ENCODE measurements at places on chromosomes 7 and 10.

GRCh38 chr10:3904419-3904960 is 119.5 kb upstream of the KLF6 start:
- no peak for DNase-seq

DNA sequence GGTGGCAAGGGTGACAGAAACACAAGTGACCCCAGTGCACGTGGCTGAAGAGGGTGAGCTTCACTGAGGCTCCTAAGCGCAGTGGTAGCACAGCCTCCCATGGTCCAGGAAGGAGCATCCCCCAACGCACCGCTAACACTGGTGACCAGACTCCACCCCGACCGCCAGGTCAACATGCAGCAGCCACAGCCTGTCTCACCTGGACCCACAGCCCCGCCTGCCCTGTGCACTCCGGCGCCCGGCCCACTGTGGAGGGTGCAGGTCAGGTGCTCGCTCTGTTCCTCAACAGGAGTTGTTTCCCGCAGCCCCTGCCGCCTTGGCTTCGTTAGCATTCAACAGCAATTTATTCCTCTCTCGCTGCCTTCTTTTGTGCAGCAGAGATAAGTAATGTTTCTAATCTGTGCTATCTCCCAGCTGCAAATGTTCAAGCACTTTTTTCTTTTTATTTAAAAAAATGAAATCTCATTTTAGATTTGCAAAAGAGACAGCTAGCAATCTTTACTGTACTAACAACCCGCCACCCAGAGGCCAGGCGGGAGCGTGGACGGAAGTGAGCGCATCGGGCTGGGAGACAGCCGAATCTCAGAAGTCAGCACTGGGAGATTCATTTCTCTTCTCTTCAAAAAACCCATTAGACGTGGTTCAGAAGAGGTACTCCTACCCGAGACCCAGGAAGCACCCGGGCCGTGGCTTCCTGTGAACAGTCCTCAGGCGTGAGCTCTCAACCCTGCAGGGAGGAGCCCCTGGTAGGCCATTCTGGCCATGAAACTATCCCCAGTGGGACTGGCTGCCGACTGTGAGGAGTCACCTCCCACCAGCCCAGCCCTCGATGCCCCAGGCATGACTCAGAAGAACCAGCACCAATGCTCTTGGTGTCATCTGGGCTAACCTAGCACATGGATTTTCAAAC is 133.4 kb downstream of the MAD1L1 start:
- no peak for DNase-seq

- DNase-seq = peak; percentile 26
These were observed 20.6 kb downstream of the RBM20 start for GRCh38 chr10:110664483-110665420.

GRCh38 chr7:135645296-135645904 is 16.9 kb upstream of the STMP1 start:
- DNase-seq = peak; percentile 72

DNA sequence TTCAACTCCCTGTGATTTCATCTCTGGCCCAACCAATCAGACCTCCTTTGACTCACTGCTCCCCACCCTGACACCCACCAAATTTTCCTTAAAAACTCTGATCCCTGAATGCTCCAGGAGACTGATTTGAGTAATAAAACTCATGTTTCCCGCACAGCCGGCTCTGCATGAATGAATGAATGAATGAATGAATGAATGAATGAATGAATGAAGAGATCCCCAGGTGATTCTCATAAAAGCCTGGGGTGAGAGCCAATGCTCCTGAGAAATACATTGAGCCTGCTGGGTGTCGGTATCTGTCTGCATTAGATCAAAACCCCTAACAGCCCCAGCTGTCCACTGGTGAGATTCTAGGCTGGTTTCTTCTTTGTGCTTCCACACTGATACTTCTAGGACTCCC is 58.7 kb downstream of the HTR7 start:
- no peak for DNase-seq

GRCh38 chr7:130277763-130278643 is 11.3 kb downstream of the CPA2 start:
- peak; percentile 87 for DNase-seq

- DNase-seq = no peak
These were observed 24.6 kb upstream of the BHLHA15 start for GRCh38 chr7:98186452-98187137.

DNA sequence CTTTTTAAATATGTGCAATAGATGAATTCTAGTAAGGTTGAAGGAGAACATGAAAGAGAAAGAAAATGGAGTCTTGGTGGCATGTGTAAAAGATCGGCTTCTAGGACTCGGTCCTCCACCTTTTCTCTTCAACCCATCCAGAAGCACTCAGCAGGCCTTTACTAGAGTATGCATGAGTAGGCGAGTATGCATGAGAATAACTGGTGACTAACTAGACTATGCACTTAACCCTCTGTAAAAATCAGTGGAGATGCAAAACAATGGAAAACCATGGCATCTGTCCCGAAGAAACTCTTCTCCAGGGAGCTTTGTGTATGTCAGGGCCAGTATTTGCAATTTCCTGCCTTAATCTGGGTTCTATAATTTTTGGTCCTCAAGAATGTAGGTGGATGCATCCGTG is 40.0 kb upstream of the GRB10 start:
- DNase-seq = no peak

GRCh38 chr7:140869430-140869829 is 55.3 kb downstream of the BRAF start:
- no peak for DNase-seq

DNA sequence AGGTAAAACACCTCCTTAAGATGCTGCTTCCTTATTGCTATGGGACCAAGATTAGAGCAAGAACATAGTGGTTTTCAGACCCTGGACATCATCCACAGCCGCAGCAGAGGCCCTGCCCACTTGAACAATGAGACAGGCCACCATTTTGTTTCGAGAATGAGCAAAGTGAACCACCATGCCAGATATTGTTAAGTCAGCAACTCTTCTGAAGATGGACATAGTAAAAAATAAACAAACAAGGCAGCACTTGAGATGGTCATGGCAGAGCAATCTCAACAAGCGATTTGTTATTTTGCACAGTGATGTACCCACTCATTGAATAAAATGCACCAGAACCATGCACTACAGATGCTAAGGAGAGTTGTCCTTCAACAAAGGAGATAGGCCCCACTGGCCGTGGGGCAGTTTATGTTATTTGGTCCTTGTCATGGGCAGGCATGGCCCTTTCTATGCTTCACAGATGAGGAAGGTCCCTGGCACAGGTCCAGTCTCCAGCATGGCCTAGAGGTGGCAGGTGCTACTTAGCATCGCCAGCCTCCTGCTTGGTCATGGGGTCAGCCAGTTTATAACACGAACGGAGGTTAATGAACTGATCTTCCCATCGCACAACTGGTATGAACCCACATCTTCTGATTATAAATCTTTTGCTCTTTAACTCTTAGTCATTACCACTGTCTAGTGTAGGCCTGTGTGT is 44.1 kb downstream of the IKZF1 start:
- DNase-seq = no peak

GRCh38 chr7:68783684-68784083 is 814.6 kb upstream of the AUTS2 start:
- DNase-seq = no peak

- DNase-seq = no peak
These were observed 199.9 kb upstream of the TCERG1L start for GRCh38 chr10:131511391-131511790.

DNA sequence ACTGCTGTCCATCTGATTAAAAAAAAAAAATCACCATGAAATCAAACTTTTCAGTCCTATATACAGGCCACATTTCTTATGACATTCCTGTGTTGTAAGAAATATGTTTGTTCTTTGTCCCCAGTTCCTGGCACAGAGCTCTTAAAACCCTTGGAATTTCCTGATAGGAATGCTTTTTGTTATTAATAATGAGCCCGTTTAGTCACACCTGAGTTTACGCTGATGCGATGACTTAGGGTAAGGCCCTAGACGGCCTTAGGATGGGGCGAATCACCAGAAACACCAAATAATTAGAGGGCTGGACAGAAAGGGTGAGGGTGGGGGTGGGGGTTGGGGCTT is 17.5 kb downstream of the TSPAN15 start:
- DNase-seq = no peak

DNA sequence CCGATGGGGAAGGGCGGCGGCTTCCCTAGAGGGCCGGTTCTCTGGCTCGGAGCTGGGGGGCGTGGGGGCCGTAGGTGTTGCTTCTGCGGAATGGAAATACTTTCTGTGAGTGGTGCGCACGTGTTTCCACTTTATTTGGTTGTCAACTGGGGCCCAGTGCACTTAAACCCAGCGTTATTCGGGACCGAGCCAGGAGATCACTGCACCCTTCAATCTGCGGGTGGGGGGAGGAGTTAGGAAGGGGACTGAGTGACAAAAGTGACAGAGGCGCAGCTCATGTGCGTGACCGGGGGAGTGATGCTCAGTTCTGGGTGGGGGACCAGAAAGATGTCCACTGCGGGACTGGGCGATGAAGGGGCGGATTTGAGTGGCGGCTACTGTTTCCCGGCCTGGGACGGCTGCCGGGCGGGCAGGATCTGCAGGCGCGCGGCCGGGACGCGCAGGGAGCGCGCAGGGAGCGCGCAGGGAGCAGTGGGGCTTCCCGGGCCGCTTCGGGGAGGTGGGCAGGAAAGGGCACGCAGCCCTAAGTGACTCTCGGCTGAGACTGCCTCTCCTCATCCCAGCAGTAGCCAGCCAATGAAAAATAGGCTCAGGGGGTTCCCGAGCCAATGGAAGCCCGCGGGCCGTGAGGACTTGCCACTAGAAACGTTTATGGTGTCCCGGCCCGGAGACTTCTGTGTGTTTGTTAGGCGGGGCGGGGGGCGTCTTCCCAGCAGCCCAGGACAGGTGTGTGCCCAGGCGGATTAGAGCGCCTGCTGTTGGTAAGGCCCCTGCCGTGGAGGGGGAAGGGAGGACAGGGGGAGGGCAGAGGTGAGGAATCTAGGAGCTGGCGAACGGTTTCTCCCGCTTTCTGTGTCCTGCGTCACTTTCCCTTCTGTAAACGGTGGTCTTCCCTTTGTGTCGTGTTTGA is 54.3 kb upstream of the KDM7A start:
- DNase-seq = no peak

All from COLO829 (cell line).